ENCODE measurements at places on chromosomes 1 and 21.

DNA sequence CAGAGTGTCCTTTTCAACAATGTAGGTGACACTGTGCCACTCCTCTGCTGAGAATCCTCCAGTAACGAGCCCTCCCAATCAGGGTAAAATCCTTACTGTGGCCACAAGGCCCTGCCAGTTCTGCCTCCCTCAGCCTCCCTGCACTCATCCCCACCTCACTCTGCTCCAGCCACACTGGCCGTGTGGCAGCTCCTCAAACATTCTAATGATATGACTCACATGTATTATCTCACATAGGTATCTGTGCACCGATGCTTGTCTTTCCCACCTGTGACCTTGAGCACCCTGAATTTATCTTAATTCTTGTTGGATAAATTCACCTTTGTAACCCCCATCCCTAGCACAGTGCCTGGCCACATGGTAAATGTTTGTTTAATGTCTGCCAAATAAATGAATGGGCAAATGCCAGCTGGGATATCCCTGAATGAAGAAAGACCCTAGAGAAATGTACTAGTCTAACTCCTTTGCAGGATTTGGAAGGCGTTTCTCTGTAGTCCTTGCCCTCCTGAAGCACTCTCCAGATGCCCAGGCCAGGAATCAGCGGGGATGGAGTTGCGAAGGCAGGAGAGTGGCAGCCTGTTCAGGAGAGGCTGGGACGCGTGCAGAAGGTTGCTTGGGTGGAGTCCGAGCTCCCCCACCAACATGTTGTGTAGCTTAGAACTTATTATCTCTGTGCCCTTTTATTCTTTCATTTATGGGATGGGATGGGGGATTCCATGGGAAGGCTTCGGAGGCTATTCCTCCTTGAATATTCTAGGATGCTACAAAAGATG is 106.0 kb downstream of the TMEM53 start:
- no peak for DNase-seq

DNA sequence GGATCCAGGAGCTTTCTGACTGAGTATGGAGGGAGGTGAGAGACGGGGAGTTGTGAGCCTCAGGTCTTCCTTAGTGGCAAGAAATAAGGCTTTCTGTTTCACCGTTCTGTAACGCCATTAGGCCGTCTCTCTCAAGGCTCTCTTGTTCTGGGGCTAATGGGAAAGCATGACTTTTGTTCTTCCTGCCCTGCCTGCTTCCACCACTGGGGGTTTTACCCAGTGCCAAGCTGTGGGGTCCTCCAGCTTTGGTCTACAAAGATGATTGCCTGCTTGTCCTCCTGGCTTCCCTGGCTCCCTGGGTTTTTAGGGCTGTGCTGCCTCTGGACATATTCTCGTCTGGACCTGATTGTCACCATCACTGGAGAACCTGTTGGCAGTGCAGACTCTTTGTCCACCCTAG is 74.8 kb upstream of the TINAGL1 start:
- DNase-seq, result no peak

- DNase-seq, result no peak
Measured at GRCh38 chr1:26785611-26786436, 1.9 kb upstream of the PIGV start.

- DNase-seq, result no peak
Measured at GRCh38 chr1:178643349-178643748, 81.7 kb upstream of the RALGPS2 start.

GRCh38 chr1:201354901-201355295 is 22.6 kb downstream of the TNNT2 start:
- DNase-seq, result no peak

- DNase-seq, result no peak
Measured at GRCh38 chr1:160862203-160863060, at the start of gene CD244. Gene CD244, minus strand, starts transcription at chr1:160862887. Its CDS starts 210 bp downstream, at chr1:160862677.

DNA sequence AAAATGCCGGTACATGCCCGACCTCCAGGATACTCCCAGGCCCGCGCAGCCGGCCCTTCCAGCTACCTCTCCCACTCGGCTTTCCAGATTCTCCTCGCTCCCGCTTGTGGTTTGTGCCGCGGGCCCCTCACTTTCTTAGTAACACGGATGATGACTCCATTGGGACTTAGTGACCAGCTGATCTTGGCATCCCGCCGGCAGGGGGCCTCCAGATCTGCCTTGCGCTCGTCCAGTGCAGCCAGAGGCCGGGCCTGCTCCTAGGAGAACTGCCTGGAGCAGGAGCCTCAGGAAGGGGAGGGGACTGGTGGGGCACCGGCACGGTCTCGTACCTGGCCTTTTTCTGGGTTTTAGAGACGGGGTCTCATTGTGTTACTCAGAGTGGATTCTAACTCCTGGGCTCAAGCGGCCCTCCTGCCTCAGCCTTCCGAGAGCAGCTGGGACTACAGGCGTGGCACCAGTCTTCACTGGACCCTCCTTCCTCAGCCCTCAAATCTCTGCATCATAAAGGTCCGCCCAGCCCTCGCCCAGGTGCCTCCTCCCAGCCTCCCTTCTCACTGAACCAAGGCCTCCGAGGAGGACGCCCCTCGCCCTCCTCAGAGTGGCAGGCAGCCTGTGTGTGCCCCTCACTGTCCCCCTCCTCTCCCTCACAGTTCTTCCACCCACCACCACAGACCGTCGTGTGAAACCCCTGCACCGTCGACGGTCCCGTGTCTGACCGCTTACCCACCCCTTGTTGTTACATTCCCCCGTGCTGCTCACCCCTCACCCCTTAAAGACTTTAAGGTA is 78.6 kb downstream of the SLC25A24 start:
- DNase-seq, result no peak

GRCh38 chr1:115210302-115210711 is 121.0 kb upstream of the TSPAN2 start:
- no peak for DNase-seq

Measured in smooth muscle cell of the brain vasculature (primary cell).